ENCODE measurements at places on chromosomes 1 and 21.

DNA sequence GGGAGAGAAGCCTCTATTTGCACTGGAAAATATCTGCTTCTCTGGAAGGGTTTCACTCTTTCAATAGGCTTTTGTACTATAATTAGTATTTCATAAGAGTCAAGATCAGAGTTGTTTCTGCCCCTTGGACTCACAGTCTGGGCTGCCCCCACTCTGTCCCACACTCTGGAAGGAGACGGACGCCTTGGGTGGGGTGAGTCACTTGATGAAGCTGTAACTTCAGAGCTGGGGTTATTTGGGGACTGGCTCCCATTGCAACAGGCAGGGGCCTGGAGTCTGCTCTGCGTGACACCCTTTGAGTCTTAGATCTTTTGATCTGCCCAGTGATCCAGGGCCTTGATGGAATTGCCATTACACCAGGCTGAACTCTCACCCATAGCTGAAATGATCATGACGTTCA, 4.0 kb upstream of the KCNA10 start:
- DNase-seq, result no peak

- no peak for DNase-seq
Measured at GRCh38 chr1:93525431-93525830, 77.5 kb downstream of the FNBP1L start.

DNA sequence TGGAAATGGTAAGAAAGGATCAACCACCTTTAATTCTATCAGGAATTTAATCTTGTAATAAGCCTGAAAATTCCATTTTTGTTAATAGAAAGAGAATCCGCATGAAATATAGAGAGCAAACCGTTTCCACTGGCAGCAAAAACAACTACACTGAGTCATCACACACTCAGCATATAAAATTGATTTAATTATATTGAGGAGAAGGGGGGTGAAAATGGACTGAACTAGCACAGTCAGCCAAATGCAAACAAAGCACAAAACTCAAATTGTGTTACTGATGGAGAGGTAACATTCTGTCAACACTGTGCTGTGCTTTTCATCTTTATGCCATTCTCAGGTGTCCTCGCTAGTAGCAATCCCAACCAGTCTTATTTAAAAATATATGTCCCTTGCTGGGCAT, 1583.9 kb downstream of the MRPL39 start:
- DNase-seq, result no peak

DNA sequence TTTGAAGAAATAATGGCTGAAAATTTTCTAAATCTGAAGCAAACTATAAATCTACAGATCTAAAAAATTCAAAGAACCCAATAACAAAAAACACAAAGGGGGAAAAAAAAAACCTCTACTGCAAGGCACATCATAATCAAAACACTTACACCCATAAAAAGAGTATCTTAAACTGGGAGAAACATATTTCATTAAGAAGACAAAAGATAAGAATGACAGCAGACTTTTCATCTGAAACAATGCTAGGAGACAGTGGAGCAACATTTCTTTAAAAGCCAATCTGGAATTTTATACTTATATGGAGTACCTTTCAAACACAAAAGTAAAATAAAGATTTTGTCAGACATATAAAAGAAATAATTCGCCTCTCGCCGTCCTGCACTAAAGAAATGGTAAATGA, 49.1 kb downstream of the COP1 start:
- no peak for DNase-seq

DNA sequence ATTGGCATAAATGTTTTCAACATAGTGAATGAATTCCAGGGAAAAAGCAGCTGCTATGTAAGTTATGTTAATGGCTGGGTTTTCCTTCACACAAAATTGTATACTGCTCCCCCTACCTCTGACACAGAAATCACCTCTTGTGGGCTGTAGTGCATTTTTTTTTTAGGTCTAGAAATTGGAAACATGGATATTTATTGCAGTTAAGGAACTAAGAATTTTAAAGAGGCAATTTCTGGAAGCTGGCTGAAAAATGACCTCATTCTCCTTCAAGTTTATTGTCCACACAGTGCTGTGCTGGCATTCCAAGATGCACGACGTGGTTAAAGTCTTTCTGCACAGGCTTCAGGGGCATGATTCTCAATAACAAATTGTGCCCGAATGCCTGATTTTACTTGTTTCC, 1424.2 kb downstream of the MRPL39 start:
- DNase-seq, result no peak

DNA sequence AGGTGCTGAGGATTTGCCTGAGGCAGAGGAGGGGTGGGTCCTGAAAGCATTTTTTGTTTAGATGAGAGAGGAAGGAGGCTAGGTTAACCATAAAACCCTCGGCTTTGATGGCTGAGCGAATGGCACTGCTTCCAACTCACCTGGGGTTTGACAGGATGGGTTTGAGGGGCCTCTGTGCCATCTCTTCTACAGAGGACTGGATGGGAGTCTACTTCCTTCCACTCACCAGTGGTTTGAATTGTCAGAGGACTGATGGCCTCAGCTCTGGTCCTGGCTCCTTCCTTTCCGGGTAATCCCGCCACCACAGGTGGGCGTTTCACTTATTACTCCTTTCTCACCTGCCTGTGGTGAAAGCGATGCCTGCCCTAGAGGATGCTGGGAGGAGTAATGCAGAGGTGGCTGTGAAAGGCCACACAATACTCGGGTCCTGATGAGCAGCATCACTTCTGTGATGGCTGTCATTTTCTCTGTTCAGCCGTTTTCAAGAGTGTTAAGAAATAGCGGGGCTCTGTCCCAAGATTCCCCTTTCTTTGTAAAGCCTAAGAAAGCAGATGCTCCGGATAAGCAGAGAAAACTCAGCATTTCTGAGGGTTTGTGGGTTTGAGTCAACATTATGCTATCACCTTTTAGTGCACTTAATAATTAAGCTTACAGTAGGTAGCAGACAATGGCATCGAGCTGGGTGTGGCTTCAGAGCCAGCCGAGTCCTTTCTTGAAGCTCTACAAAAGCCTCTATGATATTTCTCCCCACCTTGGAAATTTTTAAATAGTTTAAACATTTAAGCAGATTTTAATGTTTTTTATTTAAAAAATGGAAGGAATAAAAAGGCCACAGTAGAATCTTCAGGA, 220.7 kb downstream of the HLX start:
- no peak for DNase-seq

- no peak for DNase-seq
Measured at GRCh38 chr21:33660406-33660805, 18.1 kb downstream of the ITSN1 start.

GRCh38 chr1:216207154-216207553, 216.1 kb downstream of the USH2A start:
- DNase-seq, result no peak

- no peak for DNase-seq
Measured at GRCh38 chr1:6498576-6499111, 7.2 kb upstream of the PLEKHG5 start.

GRCh38 chr1:118396279-118396678, 211.3 kb upstream of the SPAG17 start:
- DNase-seq, result no peak

DNA sequence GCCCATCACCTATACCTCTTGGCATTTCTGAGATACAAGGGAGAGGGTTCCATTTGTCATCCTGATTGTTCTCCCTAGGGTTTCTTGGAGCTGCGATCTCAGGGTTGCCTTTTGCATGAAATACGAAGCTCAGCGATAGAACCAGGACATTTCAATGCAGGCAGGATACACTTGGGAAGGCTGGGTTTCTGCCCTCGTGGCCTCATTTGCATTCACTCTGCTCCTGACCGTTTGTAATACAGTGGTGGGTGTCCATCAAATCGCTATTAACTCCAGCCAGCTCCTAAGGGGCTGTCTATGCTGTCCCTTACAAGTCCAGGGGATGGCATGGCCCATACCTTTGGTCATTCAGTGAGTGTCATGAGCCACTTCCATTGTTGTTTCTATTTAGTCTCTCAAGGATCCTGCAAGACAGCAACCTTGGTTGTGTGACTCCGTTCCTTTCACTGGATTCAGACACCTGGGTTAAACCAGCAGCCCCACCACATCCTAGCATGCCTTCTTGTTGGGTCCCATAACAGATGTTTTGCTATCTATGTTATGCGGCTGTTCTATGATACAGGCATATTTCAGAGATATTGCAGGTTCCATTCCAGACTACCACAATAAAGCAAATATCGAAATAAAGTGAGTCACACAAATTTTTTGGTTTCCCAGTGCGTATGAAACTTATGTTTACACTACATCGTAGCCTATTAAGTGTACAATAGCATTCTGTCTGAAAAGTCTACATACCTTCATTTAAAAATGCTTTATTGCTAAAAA, 18.3 kb downstream of the KAZN start:
- no peak for DNase-seq

DNA sequence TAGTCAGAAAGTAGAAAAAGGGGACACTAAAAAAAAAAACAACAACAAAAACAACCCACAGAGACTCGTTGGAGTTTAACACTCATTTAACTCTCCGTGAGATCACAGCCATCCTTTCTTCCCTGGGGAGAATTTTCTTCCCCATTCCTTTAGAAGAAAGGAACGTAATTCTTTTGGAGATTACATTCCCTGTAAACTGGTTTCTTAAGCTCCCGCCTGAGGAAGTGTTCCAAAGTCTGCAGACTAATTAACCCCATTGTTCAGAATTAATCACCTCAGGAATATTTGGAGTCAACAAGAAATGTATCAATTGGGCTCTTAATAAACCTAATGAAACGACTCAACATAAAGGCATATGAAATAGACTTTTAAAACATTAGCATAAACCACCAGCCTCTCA, 228.2 kb upstream of the CSF3R start:
- DNase-seq, result no peak

GRCh38 chr1:46575300-46575699, 23.9 kb upstream of the KNCN start:
- no peak for DNase-seq

DNA sequence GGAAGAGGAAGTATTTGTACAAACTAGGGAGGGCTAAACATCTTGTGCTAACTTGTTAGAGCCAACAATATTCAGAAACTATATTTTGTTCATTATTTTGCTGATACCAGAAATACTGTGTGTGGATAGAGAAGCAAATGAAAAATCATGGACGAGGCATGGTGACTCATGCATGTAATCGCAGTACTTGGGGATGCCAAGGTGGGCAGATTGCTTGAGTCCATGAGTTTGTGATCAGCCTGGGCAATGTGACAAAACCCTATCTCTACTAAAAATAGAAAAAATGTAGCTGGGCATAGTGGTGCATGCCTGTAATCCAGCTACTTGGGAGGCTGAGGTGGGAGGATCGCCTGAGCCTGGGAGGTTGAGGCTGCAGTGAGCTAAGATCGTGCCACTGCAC, 13.4 kb downstream of the LRRC41 start:
- DNase-seq, result no peak

GRCh38 chr21:23463365-23463764, 2143.9 kb downstream of the MRPL39 start:
- DNase-seq, result no peak

GRCh38 chr1:195637539-195637938, 970.7 kb downstream of the KCNT2 start:
- DNase-seq, result no peak

DNA sequence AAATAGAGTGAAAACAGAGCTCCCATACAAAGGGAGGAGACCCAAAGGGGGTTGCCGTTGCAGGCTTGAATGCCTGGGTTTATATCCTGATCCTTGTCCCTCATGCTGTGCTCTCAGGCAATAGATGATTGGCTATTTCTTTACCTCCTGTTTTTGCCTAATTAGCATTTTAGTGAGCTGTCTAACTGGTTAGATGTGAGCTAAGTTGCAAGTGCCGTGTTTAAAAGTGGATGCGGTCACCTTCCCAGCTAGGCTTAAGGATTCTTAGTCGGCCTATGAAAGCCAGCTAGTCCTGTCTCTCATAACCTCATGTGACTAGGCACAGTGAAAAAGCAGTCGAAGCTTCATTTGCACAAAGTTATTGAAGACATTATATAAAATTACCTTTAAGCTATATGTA, 356.7 kb upstream of the TMPRSS15 start:
- DNase-seq, result no peak

GRCh38 chr1:228938537-228938901, 203.2 kb downstream of the RHOU start:
- peak; percentile 52 for DNase-seq

- DNase-seq, result no peak
Measured at GRCh38 chr21:42471716-42472330, 24.2 kb downstream of the RSPH1 start.

GRCh38 chr1:115641762-115642167, at the start of gene VANGL1:
Gene VANGL1 (plus strand): TSS chr1:115641970. CDS start chr1:115651414, 9,444 bp downstream.
- peak; percentile 80 for DNase-seq

GRCh38 chr1:27634177-27634984, 604 bp downstream of the FGR start:
- peak; percentile 60 for DNase-seq

GRCh38 chr1:1627261-1627828, 4.6 kb upstream of the MMP23B start:
- no peak for DNase-seq

GRCh38 chr1:228359613-228360532, 46.8 kb downstream of the TRIM11 start:
- no peak for DNase-seq

- no peak for DNase-seq
Measured at GRCh38 chr1:17031436-17031835, 19.7 kb upstream of the ATP13A2 start.

GRCh38 chr1:156935505-156936128, 15.2 kb downstream of the LRRC71 start:
- no peak for DNase-seq

GRCh38 chr1:235952950-235953615, 86.4 kb upstream of the LYST start:
- no peak for DNase-seq

DNA sequence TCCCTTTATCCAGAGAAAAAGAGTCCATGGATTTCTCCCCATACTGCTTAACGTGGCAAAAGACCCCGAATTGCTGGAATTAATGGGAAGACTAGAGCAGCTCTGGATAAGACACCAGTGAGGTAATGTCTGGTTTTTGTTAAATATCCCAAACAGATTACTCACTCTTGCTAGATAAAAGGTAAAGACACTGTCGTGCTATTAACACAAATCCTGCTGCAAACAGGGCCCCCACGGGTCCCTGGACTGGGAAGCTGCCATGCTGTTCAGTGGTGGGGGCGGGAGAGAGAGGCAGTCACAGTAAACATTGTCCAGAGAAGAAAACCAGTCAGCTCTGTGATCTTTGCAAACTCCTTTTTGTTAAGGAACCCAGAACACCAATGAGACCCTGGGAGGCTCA, 15.2 kb upstream of the SRP9 start:
- no peak for DNase-seq

DNA sequence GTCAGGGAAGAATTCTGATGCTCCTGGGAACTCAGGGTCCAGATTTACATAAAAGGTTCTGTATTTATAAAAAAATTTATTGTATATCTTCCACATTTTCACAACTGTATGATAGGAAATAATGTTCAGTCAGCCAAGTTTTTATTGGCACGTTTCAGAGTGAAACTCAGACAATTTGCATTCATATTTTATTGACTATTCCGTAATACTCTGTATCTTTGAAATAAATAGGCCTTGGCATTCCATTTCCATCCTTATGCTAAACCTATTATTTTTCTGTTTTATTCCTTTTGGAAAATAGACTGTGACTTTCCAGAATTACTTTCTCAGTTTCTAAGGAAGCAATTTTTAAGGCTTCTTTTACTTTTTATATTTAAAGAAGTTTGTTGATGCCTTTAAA, 329.0 kb downstream of the OLFM3 start:
- DNase-seq, result no peak

GRCh38 chr21:41446586-41446985, 20.5 kb downstream of the MX1 start:
- DNase-seq, result no peak

GRCh38 chr1:36571106-36571505, 88.4 kb upstream of the CSF3R start:
- DNase-seq, result no peak

GRCh38 chr1:32538887-32539583, at the start of gene ZBTB8A:
Gene ZBTB8A (plus strand): TSS chr1:32539427. CDS start chr1:32592932, 53,505 bp downstream.
- peak; percentile 83 for DNase-seq

Measured in right forelimb (tissue), 1 donor.